ENCODE measurements at places on chromosomes 16 and 17.

DNA sequence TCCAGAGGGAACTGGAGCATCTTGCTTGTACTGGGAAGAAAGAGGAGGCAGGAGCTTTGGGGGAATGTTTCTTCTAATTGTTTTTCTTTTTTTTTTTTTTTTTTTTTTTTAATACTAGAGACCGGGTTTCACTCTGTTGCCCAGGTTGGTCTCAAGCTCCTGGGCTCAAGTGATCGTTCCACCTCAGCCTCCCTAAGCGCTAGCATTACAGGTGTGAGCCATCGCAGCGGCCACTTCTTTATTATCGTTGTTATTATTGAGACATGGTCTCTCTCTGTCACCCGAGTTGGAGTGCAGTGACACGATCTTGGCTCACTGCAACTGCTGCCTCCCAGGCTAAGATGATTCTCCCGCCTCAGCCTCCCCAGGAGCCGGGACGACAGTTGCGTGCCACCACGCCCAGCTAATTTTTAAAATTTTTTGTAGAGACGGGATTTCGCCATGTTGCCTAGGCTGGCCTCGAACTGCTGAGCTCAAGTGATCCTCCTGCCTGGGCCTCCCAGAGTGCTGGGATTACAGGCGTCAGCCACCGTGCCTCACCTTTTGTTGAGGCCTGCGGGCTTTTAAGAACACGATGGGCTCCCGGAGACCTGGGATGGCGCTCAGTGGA, 137.3 kb upstream of the GSE1 start:
- no peak for DNase-seq

DNA sequence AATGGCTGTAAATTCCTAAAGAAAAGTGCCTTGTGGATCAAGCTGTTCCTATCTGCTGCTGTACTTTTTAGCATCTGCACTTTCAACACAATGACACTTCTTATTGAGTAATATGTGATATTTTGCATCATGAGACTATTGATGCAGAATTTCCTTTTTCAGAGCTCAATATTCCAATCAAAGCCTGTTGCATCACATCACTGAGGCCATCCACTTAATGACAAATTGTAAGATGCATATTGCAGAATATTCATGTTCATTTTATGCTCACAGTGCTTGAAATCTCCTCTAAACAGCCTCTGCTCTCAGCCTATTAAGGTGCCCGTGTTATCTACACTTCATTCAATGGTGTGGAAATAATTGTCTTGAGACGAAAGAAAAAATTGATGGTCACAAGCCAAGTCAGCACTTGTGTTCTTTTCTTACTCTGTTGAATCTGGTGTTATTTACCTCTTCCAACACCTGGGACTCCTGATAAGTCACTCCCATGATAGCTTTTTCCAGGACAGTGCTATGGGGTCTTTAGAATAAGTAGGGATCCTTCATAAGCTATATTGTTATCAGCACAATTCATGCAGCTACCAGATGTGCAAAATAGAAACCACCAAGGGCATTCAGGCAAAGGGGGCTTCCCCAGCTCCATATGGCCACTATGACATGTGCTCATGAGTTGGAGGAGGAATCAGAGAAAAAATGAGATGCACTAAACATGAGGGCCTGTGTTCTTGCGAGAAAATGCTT, 9.3 kb upstream of the SKAP1 start:
- no peak for DNase-seq

DNA sequence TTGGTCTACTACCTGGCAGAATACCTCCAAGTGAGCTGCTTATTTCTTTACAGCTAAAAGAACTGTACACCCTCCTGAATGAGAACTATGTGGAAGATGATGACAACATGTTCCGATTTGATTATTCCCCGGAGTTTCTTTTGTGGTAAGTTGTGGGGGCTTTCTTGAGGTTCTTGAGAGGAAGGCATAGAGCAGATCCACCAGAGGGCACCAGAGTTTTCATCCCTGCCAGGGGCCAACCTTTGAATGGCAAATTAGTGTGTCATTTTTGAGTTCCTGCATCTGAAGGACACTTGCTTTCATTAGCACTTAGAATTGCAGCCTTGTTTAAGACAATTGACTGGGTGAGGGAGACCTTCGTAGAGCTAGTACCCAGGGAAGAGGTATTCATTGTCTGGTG, 35.0 kb downstream of the NMT1 start:
- DNase-seq = no peak

- DNase-seq = no peak
Observed at GRCh38 chr16:4003166-4003565, 113.1 kb downstream of the ADCY9 start.

- DNase-seq = no peak
Observed at GRCh38 chr17:2852729-2853282, 56.6 kb downstream of the RAP1GAP2 start.

- DNase-seq = no peak
Observed at GRCh38 chr16:48291303-48291702, 44.0 kb upstream of the ABCC11 start.

DNA sequence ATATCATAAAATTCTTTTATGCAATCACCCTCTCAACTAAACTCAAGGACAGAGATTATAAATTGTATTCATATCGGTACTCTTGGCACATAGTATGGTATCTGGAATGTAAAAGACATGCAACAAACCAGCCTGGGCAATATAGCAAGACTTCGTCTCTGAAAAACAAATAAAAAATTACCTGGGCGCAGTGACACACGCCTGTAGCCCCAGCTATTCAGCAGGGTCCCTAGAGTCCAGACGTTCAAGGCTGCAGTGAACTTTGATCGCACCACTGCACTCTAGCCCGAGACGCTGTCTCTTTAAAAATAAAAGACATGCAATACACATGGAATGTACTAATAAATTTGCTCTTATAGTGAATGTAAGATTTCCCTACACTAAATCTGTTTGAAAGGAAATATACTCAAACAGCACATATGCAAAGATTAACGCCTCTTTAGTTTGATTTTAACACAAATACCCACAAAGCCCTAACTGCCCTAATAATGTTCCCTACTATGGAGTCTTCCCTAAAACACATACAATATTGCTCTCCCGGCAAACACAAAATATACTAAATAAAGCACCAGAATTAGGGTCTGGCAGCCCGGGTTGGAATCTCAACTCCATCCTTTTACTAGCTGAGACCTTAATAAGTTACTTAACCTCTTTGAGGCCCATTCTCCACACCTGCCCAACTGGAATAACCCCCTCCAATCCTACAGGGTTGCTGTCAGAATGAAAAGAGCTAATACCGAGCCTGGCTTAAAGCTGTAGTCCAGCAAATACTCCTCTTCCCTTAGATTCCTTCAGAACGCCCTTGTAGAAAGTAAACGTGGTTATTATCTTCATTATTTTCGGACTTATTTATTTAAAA, 1.2 kb downstream of the ABCA5 start:
- DNase-seq = no peak

DNA sequence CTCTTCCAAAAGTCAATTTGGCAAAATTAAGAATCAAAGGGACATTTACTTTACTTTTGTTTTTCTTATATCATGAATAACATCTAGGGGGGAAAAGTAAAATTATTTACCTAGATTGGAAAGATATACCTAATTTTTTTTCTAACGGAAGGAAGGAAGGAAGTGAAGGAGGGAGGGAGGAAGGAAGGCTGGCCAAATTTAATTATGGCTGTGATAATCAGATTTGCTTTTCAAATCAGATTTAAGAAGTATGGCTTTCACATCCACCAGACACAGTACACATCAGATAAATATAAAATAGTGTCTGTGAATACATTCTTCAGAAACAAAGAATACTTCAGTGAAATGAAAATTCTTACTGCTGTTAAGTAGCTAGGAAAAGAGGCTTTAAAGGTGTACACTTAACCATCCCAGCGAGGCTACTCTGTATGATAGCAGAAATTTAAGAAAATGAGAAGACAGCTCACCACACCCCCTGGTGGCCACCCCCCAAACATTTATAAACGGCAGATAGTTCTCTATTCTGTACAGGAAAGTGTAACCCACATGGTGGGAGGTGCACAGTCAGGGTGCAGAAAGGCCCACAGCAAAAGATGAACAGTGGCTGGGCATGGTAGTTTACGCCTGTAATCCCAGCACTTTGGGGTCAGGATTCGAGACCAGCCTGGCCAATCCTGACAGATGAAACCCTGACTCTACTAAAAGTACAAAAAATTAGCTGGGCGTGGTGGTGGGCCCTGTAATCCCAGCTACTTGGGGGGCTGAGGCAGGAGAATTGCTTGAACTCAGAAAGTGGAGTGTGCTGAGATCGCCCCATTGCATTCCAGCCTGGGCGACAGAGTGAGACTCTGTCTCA, 150.8 kb downstream of the SSH2 start:
- DNase-seq = no peak

GRCh38 chr16:1613211-1613622, 1.1 kb downstream of the CRAMP1 start:
- no peak for DNase-seq

DNA sequence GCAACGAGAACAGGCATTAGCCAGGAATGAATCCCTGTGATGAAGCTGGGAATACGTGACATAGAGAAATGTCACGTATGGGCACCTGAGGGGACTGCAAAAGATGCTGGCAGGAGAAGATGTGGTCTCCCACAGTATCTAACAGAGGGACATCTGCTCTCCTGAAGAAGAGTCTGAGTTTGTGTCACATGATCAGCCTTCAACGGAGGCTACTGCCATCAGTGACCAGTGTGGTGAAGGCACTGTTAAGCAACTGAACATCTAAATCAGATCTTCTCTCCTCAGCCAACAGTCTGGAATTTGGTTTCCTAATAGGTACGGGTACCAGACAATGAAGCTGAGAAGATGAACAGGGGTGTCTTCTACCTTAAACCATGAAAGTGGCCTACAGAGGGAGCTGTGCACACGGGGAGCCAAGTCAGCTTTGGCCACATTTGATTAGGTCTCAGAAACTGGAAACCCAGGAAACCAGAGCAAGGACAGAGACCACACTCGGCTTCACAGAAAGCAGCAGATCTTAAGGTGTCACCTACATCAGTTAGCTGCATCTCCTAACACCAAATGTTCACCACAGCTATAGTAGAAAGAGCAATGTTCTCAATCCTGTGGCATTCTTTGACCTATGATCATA, 41.8 kb downstream of the BRD7 start:
- peak; percentile 18 for DNase-seq

DNA sequence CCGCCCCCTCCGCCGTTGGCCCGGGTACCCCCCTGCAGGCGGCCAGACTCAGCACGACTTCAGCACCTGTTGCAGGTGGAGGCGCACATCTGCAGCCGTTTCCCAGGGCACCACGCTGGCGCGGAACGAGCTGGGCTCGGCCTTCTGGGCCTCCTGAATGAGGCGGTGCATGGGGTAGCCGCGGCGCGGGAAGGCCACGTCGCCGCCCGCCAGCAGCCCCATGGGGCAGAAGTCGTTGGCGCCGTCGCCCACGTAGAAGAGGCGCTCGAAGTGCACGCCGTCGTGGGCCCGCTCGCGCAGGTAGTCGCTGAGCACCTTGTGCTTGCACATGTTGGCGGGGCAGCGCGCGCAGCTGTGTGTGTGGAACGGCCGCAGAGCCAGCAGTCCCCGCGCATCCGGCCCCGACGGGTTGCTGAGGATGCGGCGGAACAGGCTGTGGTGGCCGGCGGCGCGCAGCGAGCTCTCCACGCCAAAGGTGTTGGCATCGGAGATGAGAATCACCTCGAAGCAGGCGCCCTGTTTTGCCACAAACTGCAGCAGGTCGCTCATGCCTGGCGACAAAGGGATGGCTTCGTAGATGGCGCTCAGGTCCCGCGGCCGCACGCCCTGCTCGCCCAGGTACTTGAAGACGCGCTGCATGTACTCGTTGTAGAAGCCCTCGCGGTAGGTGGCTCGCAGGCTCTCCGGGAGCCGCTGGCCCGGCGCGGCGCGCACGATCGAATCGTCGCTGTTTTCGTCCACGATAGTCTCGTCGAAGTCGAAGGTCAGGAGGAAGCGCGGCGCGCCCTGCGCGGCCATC, 6.2 kb downstream of the PHOSPHO1 start:
- no peak for DNase-seq

DNA sequence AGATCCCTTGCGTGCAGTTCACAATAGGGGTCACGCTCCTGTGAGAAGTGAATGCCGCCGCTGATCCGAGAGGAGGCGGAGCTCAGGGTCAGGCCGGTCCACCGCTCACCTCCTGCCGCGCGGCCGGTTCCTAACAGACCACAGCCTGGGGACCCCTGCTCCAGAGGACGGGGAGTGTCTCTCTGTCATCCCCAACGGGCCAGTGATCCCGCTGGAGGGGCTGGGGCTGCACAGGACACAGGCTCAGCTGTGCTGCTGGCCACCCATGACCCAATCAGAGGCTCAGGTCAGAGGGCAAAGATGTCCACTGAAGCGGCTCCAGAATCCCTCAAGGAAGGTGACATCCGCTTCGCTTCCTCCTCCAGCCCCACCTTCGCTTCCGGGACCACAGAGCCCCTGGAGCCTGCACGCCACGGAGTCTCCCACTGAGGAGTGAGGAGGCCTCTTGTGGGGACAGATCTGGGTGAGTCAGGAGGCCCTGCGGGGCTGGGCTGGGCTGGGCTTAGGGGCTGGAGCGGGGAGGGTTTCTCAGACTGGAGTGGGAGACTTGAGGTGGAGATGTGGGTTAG, 115.4 kb downstream of the METRNL start:
- no peak for DNase-seq

- no peak for DNase-seq
Observed at GRCh38 chr17:8890671-8891070, 23.2 kb upstream of the PIK3R6 start.

GRCh38 chr16:17364319-17365210, 106.2 kb downstream of the XYLT1 start:
- no peak for DNase-seq

GRCh38 chr16:15518381-15519351, 84.3 kb downstream of the BMERB1 start:
- no peak for DNase-seq

GRCh38 chr16:734981-735881, 5.6 kb downstream of the CIAO3 start:
- no peak for DNase-seq

DNA sequence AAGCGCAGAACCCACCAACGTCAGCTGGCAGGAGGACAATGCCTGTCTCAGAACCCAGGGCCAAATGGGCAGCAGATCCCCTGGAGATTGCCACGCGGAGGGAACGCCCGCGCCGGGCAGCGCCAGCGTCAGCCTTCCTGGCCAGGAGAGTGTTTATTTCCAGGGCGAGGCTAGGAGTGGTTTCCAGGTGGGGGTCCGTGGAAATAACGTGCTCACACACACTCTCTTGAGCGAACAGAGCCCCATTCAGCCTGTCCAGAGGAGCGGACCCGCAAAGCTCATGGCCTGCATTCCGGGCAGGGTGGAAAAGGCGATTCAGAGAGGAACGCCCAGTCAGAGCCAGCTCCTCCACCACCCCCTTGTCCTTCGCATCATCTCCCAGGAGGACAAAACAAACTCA, 40.3 kb downstream of the SDK2 start:
- no peak for DNase-seq

GRCh38 chr17:15480204-15480603, 12.8 kb upstream of the CDRT4 start:
- DNase-seq = no peak
